Mammary epithelial cell (primary cell): ENCODE measurements at places on chromosomes 11 and 22. TPM values are rescaled to one million over a fixed set of nuclear protein-coding genes. Genes with fewer than 3 reads are reported as not detected.

Gene TIMP3
- polyA plus RNA-seq, result 105 TPM

Gene VSTM5
- 0.03 TPM for polyA plus RNA-seq

Gene MIOX
- polyA plus RNA-seq, result not detected

Gene RTL10
- polyA plus RNA-seq, result 17.8 TPM

Gene SUSD2
- 0.22 TPM for polyA plus RNA-seq

Gene PATE1
- not detected for polyA plus RNA-seq

Gene TRIM6
- polyA plus RNA-seq, result not detected

Gene MS4A4E
- polyA plus RNA-seq, result not detected

Gene DNAJC4
- polyA plus RNA-seq, result 10.9 TPM

Gene MAPK1
- polyA plus RNA-seq, result 69.1 TPM

Gene WBP2NL
- not detected for polyA plus RNA-seq

Gene GP1BB
- 0.76 TPM for polyA plus RNA-seq

Gene SCUBE1
- polyA plus RNA-seq, result not detected

Gene FREY1
- 0.24 TPM for polyA plus RNA-seq

Gene GVQW3
- polyA plus RNA-seq, result 0.49 TPM

Gene ARHGAP1
- polyA plus RNA-seq, result 25.5 TPM

Gene HMOX1
- polyA plus RNA-seq, result 9.2 TPM

Gene APOL4
- polyA plus RNA-seq, result not detected

Gene HBD
- polyA plus RNA-seq, result not detected

Gene CCDC89
- polyA plus RNA-seq, result not detected

Gene OR4D5
- polyA plus RNA-seq, result not detected
